ENCODE measurements at places on chromosomes 2 and 18.

DNA sequence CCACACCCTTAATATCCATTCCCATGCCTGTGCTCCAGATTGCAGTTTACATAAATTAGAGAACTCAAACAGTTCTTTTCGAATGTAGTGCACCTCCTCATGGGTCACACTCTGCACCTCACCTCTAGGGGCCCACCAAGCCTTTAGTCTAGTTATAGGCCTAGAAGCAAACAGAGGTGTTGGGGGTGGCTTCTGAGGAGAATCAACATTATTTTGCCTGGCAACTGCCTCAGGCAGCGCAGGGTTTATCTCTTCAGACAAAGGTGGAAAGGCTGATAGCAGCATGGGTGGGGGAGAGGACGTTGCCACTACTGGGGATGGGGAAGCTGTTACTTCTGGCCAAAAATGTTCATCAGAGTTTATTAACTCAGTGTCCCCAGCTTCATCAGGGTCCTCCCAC lies 5.0 kb upstream of the GYPC start:
- DNase-seq, result no peak

GRCh38 chr2:37449761-37450296 lies 105.4 kb downstream of the QPCT start:
- DNase-seq, result no peak

DNA sequence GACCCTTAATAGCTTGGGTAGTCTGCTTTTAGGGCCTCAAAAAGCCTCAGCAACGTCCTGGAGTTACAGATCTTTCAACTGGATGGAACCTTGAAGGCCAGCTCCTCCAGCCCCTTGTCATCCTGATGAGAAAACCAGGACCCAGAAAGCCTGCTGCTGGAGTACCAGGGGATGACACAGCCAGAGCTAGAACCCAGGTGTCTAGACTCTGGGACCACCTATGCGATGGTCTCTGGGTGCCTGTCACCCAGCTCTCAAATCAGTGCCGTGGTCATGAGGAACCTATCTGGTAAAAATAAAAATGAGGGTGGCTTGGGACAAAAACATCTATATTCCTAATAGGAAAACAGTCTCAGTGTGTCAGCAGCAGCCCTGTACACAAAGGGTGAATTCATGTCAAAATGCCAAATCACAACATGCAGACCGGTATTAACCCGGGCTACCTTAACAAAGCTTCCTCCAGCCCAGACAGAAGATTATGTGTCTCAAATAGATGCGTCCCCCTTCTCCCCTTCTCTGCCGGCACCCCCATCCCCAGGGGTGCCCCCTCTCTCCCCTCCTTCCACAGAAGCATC lies 28.5 kb downstream of the SMAD7 start:
- DNase-seq, result no peak

GRCh38 chr2:227657199-227657845 lies 9.3 kb upstream of the SCYGR5 start:
- no peak for DNase-seq

GRCh38 chr2:178479275-178479616 lies 846 bp upstream of the FKBP7 start:
- DNase-seq, result no peak

GRCh38 chr2:14806613-14807012 lies 174.1 kb downstream of the LRATD1 start:
- DNase-seq, result no peak

DNA sequence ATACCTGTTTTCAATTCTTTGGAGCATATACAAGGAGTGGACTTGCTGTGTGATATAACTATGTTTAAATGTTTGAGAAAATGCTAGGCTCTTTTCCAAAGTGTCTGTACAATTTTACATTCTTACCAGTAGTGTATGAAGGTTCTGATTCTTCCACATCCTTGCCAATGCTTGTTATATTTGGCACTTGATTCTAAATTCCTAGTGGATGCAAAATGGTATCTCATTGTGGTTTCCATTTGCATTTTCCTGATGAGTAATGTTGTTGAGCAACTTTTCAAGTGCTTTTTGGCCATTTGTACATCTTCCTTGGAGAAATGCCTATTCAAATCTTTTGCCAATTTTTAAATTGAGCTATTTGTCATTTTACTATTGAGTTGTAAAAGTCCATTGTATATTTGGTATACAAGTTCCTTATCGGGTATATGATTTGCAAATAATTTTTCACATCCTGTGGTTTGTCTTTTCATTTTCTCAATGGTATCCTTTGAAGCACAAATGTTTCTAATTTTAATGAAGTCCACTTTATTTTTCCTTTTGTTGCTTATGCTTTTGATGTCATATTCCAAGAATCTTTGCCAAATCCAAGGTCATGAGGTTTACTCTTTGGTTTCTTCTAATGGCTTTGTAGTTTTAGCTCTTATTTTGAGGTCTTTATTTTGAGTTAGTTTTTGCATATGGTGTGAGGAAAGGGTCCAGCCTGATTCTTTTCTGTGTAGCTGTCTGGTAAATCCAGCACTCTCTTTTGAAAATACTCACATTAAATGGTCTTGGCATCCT lies 33.2 kb upstream of the CWC22 start:
- DNase-seq, result no peak

DNA sequence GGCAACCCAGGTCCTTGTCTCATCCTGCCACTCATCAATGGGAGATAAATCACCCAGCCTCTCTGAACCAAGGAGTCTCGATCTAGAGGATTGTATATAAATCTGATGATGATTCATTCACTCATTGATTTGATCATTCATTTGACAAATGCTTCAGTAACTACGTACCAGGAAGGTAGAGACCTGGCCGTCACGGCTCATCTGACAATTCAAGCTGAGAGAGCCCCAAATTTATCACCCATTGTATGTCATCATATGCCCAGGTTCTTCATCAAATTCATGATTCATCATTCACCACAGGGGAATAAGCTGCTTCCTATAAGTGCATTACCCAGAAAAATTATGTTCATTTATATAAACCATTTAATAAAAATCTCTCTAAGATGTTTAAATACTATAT lies 116.9 kb downstream of the FAM161A start:
- DNase-seq, result no peak

- DNase-seq, result no peak
These were observed 315.5 kb upstream of the MYT1L start for GRCh38 chr2:2646433-2647051.

DNA sequence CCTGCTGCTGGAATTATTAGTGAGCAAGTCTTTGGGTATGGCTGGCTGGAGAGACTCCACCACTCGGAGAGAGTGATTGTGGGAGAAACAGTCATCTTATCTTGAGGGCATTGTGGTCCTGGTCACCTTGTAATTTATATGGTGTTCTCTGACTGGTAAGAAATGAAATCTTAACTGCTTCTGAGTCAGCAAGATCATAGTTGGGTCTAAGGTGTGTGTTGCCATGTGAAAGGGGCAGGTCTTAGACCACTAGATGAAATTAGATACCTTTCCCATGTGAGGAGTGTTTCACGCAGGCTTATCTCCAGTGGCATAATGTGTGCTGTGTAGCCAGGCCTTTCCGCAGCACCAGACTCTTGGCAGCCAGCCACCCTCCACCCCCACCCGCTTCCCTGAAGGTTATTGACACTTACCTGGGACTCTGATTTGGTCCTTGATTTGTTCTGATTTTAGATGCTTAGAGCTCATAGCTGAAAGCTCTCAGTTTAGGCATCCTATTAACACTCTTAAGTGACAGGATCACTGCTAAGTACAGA lies 7.7 kb downstream of the MAPRE3 start:
- DNase-seq, result no peak

DNA sequence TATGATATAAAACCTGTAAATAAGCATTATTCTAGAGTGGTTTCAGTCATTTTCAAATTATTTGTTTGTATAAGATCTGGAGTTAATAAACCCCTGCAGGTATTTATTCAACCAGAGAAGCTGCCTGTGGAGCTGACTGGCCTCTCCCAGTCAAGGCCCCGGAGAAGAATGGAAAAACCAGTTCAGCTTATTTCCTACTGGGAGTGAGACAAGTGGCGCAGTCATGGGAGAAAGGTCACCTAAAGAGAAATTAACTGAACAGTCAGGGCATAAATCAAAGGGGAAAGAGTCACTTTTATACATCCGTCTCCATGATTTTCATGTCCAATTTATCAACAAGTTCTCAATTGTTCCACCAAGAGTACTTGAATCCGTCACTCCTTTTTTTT lies 240.9 kb downstream of the RNF152 start:
- DNase-seq, result no peak

DNA sequence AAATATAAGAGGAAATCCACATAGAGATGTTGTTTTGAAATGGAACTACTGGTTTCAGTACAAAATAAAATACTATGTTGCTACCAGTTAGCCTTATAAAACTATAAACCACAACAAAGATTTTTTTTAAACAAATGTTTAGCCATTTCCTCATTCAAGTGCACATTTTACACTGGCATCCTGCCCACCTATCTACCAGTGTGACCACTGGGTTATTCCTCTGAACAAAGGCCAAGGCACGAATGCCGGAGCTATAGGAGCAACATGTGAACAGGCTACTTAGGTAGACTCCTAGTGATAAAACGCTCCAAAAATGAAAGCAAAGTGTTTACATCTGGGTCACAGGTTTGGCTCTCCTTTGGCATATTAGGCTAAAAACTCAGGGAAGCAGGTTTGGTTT lies 31.8 kb upstream of the SULT1C4 start:
- DNase-seq, result no peak

GRCh38 chr2:12381543-12382325 lies 335.0 kb upstream of the TRIB2 start:
- no peak for DNase-seq

DNA sequence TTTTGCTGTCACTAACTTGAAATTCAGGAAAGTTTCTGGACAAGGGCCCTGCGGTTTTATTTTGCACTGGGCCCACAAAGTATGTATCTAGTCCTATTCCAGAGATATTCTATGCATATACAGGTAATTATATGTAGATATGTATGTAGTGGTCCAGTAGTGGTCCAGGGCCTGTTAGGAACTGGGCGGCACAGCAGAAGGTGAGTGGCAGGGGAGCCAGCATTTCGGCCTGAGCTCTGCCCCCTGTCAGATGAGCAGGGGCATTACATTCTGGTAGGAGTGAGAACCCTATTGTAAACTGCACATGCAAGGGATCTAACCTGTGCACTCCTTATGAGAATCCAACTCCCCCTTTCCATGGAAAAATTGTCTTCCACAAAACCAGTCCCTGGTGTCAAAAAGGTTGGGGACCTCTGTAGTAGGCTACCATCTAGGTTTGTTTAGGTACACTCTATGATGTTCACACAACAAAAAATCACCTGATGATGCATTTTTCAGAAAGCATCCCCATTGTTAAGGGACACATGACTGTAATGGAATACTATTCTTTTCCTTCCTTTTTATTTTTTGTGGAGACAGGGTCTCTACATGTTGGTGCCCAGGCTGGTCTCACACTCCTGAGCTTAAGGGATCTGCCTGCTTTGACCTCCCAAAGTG lies 2.8 kb upstream of the PPP4R3B start:
- DNase-seq, result peak; percentile 62

GRCh38 chr18:75408554-75409506 lies 18.7 kb downstream of the SMIM21 start:
- DNase-seq, result no peak

DNA sequence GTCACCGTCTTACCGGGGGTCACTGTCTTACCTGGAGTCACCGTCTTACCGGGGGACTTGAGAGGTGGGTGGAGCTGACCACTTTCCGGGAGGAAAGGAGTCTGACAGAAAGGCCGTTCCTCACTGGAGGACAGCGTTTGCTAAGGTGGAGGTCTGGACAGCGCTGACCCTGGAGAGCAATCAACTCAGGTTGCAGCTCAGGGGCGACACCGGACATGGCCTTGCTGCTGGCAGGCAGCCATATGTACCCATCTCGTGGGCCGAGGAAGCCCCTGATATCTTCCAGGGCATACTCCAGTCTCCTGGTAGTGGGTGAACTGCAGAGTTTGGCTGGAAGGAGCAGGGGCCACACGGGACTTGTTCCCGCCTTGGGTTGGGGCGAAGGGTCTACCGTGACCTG lies 234.6 kb upstream of the MYT1L start:
- DNase-seq, result peak; percentile 47

DNA sequence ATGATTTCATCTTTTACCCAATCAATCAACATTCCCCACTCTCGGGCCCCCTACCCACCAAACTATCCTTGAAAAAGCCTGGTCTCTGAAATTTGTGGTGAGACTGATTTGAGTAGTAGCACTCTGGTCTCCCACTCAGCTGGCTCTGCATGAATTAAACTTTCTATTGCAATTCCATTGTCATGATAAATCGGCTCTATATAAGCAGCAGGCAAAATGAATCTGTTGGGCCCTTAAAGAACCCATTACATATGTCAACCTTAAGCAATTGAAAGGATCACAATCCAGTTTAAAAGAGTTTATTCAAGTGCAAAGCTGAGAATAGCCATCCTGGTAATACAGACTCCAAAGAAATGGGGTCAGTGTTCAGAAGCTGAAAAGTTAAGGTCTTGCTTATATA lies 68.2 kb downstream of the NEURL3 start:
- no peak for DNase-seq

GRCh38 chr2:18132697-18133096 lies 254.2 kb downstream of the KCNS3 start:
- no peak for DNase-seq

DNA sequence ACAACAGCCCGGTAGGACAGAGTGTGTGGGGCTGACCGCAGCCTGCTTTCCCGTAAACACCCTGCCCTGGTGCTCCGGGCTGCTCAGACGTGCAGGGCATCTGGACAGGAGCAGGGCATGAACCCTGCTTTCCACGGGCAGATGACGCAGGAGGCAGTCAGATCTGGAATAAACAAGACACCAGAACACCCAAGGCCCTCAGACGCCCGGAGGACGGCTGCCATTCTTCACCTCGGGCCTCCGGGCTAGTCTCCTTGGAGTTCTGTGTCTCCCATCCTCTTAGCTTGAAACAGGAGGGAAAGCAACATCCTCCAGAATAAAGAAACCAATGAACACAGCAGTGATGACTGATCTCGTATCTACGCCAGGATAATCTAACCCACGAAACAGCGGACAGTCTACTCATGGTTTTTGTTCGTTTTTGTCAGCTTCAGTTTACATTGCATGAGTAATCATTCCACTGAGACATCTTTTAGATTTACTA lies 7.3 kb downstream of the PXDN start:
- no peak for DNase-seq

GRCh38 chr2:191701696-191702095 lies 23.8 kb downstream of the NABP1 start:
- DNase-seq, result no peak

DNA sequence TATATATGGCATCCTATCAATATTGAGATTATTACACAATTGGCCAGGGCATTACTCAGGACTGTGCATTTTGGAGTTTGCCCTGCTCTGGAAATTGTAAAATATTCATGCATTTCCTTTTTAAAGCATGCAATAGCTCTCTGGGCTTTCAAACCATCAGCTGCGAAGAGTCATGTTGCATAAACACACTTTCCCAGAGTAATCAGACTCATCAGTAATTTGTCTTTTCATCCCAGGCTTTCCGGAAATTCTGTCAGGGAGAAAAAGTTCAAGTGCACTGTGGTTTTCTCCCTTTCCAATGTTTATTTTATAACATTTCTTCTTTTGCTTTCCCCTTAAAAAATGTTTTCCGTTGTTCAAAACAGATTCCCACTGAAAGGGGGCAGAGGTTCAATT lies 38.9 kb upstream of the FHL2 start:
- DNase-seq, result no peak

DNA sequence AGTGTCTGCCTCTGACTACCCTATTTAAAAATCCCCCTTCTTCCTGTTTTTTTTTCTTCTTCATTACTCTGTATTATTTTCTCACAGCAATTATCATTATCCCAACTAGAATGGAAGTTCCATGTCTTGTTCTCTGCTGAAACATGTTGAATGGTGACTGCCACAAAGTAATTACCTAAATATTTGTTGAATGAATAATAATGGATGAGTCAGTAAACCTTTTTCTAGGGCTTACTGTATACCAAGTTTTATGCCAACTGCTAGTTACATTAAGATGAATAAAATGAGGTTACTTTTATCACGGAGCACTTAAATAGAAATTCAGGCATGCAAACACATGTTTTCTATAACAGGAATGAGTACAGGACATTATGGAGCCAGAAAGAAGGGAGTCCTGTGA lies 490.6 kb downstream of the THSD7B start:
- DNase-seq, result no peak

Data from spleen (tissue), 13 donors.